ENCODE measurements at places on chromosomes 7 and 10. TPM values are rescaled to one million over a fixed set of nuclear protein-coding genes. Genes with fewer than 3 reads are reported as not detected.

GRCh38 chr7:51013861-51014511 is 231.3 kb upstream of the GRB10 start:
- no peak overlapping the region for H3K27ac ChIP-seq
- H3K4me1 ChIP-seq, result no peaks in the 10 kb centered on the region
- H3K27me3 ChIP-seq, result no peaks in the 10 kb centered on the region
- no peak for DNase-seq

The SH2D4B gene
- 0.23 TPM for total RNA-seq

GRCh38 chr7:75914169-75914654 is 743 bp upstream of the POR start:
- peak overlapping the region; percentile 91 for H3K4me3 ChIP-seq
- H3K4me1 ChIP-seq, result peaks cover 19% of the 10 kb centered on the region
- peaks cover 3% of the 10 kb centered on the region for H3K27me3 ChIP-seq
- no peak for DNase-seq

DNA sequence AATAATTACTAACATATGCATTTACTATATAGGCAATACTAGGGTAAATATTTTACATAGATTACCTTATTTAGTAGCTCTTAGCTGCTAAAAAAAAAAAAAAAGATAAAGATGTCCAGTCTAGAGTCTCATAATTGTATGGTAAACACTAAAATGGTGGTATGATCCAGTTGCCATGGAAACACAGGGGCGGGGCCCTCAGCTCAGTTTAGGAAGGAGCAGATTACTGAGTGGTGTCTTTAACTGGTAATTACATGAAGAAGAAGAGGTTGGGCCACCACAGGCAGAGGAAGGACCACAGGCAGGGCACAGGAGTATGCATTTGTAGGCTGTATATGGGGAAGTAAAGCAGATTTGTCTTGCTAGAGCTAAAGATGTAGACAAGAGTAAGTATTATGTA is 43.7 kb downstream of the ITGB8 start:
- DNase-seq, result no peak
- no peak overlapping the region for H3K27ac ChIP-seq
- no peaks in the 10 kb centered on the region for H3K4me1 ChIP-seq
- no peaks in the 10 kb centered on the region for H3K27me3 ChIP-seq
- H3K36me3 ChIP-seq, result no peaks in the 10 kb centered on the region

DNA sequence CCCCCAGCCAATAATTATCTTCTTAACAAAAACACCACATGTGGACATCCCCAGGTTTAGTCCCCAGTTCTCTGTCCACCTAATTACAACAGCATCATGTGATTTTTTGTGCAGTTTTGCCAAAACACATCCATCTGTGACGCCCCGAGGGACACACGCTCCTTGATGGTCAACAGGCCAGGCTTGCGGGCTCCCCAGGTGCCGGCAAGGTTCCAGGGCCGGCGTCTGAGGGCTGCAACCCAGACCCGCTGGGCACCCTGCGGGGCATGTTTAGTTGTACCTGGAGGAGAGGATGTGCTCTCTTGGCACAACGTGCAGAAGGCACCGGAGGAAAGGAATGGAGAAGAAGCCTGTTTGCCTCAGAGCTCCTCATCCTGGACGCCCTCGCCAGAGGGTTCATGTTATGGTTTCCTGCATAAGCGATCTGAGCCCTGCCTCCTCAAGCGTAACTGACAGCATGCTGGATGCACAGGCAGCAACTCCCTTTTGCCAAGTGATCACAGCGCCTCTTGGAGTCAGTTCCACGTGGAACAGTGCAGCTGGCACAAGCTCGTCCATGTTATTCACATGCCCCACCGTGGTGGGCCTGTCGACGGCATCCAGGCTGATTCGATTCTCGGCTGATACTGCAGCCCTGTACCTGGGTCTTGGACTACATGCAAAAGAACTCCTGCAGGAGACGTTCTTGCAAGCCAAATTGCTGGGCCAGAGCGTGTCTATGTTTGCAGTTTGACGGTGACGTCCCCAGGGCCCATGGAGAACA is 41.6 kb downstream of the JAKMIP3 start:
- no peak overlapping the region for H3K4me3 ChIP-seq
- H3K27me3 ChIP-seq, result no peaks in the 10 kb centered on the region
- no peak for DNase-seq
- no peaks in the 10 kb centered on the region for H3K4me1 ChIP-seq

- no peaks in the 10 kb centered on the region for H3K36me3 ChIP-seq
- DNase-seq, result no peak
- H3K4me3 ChIP-seq, result no peak overlapping the region
- H3K4me1 ChIP-seq, result no peaks in the 10 kb centered on the region
- no peak overlapping the region for H3K27ac ChIP-seq
Observed at GRCh38 chr7:45660901-45661211, 86.7 kb downstream of the ADCY1 start.

The PRR15 gene
- total RNA-seq, result not detected

The SPDYE8 gene
- not detected for total RNA-seq
